ENCODE measurements at places on chromosomes 11 and 22.

DNA sequence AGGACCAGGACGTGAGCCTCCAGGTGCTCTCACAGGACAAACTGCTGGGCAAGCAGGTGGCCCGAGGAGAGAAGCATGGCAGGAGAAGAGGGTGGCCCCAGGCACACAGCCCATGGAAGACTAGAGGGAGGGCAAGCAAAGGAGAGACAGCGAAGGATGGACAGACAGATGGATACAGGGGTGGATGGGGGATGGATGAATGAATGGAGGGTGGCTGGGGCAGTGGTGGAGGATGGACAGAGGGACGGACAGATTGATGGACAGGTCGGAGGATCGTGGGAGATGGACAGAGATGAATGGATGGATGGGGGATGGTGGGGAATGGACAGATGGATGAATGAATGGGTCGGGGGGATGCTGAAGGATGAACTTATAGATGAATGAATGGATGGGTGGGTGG lies 22.7 kb downstream of the ARVCF start:
- DNase-seq: no peak

DNA sequence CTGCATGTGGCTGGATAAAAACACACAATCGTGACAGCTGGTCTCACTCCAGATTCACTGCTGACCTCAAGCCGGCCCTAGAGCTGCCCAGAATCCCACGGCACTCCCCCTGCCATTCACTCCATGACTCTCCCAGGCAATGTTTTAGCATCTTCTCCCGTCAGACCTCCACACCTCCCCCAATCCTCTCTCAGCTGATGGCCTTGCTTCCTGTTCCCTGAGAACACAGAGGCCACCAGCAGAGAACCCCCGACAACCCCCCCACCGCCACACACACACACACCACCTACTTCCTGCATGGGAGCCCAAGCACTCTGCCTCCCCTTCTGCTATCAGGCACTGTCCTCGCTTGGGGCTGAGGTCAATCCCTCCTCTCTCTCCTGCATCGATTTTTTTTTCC lies 9.3 kb downstream of the TNKS1BP1 start:
- no peak for DNase-seq

DNA sequence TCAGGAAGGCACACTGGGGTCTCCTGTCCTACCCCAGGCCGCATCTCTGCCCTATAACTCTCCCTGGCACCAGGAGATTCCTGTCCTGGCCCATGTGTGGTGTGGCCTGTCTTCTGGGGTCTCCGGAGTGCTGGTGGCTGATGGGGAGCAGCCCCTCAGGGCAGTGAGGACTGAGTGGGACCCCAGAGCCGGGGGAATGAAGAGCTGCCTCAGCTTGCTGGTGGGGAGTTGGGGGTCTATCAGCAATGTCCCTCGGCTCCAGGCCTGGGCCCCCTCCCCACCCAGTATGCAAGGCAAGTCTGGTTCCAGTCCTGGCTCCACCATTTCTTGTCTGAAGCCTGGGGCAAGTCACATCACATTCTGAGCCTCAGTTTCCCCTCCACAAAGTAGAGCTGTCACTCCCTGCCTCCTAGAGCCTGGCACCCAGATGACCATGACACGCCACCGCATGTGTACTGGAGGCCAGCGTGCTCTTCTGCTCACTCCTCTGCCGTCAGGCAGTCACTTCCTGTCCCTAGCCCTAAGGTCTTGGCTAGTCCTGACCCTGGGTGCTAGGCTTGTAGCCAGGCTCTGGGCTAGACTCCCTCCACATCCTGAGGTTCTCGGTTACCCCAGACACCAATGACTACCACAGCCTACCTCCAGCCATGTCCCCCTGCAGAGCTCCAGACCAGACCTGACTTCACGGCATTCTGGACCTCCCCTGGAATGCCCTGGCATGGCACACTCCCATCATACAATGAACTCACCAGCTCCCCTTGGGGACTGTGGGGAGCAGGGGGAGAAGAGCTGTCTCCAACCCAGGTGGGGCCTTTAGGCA lies 12.8 kb downstream of the ARAP1 start:
- DNase-seq: no peak

DNA sequence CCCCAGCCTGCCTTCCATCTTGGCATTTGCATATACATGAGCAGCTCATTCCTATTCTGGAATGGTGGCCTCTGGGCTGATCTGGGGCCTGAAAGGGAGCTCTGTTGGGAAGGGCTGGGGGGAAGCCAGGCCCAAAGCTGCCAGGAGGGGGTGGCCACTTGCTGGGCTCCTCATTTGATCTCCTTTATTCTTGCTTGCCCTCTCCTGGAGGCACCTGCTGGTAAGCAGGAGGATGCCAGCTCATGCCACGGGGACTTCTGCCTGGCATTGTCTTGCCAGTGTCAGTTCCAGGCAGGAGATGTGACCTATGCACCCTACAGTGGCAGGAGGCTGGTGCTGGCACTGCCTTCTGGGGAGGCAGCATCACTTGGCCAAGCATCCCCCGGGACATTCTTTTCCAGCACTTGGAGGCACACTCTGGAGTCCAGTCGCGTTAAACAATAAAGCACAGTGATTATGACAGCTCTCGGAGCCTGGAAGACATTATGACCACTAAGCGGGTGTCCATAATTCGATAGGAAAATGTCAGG lies 128.3 kb downstream of the NTM start:
- no peak for DNase-seq

DNA sequence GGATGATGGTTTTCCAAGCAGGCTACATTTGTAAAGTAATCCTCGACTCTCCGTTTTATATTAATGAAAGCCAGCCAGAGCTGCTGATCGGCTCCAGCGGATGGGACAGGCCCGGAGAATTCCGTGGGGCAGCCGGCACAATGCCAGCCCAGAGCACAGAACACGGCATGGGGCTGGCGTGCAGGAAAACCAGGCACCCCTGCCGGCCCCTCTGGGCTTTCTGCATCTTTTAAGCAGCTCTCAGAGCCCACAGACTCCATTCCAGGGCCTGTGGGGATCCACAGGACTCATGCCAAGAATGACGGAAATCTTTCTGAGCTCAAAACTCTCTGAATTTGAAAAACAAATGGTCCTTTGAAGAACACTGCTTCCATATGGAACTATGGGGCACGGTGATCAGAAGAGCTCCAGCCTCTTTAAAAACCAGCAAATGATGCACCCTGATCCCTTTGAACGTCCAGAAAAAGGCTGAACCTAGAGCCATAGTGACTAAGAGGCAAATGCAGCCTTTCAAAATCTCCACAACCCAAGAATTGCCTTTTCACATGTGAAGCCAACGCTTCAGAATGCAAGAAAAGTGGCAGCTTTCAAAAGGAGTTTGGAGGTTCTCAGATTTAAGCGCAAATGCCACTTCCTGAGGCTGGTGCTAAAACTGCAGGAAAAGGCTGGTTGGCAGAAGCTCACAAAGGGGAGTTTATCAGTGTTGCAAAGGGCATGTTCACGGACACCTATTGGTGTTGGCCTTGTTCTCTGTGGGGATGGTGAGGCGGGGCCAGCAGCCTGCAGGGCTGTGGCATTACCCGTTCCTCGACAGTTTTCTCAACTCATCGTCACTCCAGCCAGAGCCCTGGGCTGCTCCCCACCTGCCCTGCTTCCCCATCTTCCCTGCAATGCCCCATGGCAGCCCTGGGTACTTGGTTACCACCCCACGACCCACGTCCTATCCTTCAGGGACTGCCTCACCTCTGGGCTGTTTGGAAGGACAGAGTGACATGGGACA lies 212.5 kb downstream of the CTTN start:
- no peak for DNase-seq
